Stimulated activated naive CD8-positive, alpha-beta T cell treated with anti-CD3 and anti-CD28 coated beads, Interleukin-15, Interleukin-2, amounts not matched to agents 100 U/mL and 50 U/mL, for 24 hours (primary cell): ENCODE measurements at places on chromosomes 7 and 10.

DNA sequence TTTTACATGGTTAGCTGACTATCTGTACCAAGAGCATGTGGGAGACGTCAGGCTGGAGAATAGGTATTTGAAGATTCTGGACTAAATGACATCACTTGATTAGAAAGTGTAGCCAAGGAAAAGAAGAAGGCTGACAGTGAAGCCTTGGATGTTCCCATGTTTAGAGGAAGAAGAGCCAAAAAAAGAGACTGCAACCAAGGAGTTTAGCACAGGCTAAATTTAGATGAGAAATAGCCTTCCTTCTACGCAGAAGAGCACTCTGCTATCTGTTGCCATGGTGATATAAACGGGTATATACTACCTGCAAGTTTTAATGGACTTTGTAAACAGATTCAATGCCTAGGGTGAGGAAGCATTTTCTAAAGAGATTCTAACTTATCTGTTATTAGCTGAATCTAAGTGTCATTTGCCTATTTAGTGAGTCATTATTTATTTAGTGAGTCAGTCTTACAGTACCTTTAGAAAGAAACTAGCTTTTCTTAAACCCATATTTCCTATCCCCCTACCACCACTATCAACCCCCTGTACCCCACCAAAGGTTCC lies 69.8 kb downstream of the CDK6 start:
- DNase-seq, result no peak

DNA sequence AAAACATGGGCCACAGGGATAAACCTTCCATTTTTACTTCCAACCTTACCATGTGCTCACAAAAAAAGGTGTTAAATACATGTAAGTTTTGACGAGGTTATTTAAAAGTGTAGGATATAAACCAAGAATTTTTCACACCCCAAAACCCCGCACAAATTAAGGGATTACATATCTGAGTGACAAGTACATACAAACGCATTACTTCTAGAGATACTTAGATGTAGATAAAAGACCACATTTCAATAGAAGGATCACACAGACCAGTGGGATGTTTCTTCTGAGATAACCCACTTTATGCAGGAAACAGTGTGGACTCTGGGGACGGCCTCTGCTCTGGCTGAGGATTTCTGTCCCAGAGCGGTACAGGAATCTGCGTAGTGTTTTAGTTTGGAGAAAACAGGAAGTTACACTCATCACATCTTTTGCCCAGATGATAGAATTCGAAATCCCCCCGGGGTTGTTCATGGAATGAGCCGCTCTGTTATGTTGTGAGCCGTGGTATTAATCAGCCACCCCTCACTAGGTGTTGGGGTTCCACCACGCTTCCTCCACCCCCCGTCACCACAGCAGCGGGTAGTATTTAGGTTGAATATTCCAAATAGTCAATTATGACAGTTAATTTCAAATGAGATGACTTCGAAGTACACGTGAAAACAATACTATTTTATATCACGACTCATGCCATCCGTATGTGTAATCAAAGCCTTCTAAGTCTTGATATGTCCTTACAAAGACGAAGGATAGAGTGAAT lies 1.3 kb upstream of the CUL1 start:
- DNase-seq, result peak; percentile 68

DNA sequence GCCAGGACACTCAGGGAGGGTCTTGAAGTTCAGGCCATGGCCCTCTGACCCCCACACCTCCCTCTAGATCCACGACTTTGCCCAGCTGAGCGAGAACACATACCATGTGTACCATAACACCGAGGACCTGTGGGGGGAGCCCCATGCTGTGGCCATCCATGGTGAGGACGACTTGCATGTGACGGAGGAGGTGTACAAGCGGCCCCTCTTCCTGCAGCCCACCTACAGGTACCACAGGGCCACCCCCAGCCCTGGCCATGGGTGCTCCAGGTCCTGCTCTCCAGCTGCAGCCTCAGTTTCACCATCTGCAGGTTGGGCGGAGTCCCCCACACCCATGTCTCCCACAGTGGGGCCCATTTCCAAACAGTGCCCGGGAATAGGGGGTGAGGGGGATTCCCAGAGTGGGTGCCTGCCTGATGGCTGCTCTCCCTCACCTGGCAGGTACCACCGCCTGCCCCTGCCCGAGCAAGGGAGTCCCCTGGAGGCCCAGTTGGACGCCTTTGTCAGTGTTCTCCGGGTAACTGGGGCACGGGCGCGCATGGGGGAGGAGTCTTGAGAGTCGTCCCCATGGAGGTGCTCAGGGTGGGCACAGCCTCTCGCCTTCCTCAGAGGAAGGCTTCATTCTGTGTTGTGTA lies 54.1 kb downstream of the PALD1 start:
- no peak for DNase-seq

DNA sequence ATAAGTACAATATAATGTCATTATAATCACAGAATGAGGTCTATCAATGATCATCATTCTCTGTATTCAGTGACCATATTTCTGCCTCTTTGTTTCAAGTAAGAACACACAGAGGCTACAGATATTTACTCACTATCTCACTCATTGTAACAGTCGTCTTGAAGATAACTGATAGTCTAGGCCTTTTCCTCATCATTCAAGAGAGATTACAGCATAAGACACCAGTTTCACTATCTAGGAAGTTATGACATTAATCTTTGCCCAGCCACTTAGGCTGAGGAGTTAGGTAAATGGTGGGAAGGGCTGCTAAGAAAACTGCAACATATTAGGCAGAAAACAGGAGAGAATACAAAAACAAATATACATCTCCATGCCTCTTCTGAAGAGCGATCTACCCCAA lies 125.3 kb downstream of the CHCHD3 start:
- no peak for DNase-seq

DNA sequence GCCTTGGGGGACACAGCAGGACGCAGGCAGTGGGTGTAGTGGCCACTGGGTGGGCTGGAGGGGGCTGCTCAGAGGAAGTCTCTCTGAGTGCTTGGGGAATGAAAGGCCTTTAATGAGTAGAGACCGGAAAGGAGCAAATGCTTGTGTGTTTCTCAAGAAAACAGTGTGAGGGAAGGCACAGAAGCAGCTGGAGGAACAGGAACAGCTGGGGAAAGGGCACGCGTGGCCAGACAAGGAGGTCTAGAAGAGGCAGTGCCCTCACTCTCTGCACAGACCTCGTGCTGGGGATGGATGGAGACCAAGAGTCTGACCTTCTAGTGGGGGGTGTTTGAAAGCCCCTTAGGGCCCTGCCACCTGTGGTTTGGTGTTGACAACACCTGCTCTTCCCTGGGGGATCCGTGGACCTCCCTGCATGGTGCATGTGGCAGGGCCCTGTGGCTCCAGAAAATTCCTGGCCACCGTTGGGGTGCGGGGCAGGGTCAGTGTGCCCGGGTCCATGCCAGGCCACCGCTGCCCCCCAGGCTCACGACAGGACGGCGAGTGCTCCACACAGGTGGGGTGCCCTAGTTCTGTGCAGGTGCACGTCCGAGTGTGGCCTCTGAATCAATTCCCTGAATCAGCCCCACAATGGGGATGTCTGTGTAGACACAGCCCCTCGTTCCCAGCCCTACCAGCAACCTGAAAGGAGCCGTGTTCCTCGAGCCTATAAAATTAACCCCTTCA lies 25.9 kb upstream of the FAM20C start:
- no peak for DNase-seq
